ENCODE measurements at places on chromosomes 13 and 19. TPM values are rescaled to one million over a fixed set of nuclear protein-coding genes. Genes with fewer than 3 reads are reported as not detected.

- no peak for DNase-seq
- peaks cover 5% of the 10 kb centered on the region for H3K27me3 ChIP-seq
- no peak overlapping the region for H3K27ac ChIP-seq
- H3K36me3 ChIP-seq: no peaks in the 10 kb centered on the region
These were observed 7.4 kb upstream of the RXFP2 start for GRCh38 chr13:31731921-31732320.

GRCh38 chr19:8334458-8335342 is 8.4 kb downstream of the KANK3 start:
- peak overlapping the region; percentile 40 for H3K4me3 ChIP-seq
- no peaks in the 10 kb centered on the region for H3K36me3 ChIP-seq
- no peak overlapping the region for H3K27ac ChIP-seq
- DNase-seq: peak; percentile 74
- H3K4me1 ChIP-seq: no peaks in the 10 kb centered on the region

The GPR12 gene
- not detected for total RNA-seq

The SLC10A2 gene
- not detected for total RNA-seq

DNA sequence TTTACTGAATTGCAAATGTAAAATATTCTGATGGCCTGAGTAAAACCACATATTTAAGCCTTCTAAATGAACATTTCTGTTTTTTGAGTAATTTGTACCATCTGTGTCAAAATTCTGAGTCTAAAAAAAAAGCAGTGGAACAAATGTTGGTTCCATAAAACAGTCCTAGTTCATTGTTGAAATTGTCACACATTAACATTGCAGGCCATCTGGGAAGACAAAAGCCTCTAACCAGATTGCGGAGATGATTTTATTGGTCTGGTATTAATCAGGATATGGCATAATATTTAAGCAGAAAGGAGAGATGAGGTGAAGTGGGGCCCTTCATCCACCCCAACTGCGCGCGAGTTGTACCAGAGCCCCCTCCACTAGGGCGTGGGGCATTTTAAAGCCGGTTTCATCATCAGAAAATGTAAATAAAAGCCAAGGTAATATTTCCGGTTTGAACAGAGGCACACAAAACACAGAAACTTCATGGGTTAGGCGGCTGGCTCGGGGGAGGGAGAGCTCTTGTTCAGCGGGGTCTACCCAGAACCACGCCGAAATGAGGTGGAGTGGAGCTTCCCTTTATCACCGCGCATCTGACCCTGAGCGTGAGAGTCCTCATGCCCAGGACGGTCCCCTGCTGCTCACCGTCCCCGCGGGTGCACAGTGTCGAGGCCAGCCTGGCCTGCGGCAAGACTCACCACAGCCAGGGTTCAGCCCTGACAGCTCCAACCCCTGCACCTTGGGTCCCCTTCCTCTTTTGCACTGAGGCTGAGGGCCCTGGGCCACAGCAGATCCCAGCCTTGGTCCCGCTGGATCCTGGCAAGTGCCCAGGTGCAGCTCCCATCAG is 169.2 kb downstream of the URI1 start:
- H3K27ac ChIP-seq: no peak overlapping the region
- no peak overlapping the region for H3K4me3 ChIP-seq
- H3K27me3 ChIP-seq: no peaks in the 10 kb centered on the region
- no peak for DNase-seq
- H3K36me3 ChIP-seq: no peaks in the 10 kb centered on the region

DNA sequence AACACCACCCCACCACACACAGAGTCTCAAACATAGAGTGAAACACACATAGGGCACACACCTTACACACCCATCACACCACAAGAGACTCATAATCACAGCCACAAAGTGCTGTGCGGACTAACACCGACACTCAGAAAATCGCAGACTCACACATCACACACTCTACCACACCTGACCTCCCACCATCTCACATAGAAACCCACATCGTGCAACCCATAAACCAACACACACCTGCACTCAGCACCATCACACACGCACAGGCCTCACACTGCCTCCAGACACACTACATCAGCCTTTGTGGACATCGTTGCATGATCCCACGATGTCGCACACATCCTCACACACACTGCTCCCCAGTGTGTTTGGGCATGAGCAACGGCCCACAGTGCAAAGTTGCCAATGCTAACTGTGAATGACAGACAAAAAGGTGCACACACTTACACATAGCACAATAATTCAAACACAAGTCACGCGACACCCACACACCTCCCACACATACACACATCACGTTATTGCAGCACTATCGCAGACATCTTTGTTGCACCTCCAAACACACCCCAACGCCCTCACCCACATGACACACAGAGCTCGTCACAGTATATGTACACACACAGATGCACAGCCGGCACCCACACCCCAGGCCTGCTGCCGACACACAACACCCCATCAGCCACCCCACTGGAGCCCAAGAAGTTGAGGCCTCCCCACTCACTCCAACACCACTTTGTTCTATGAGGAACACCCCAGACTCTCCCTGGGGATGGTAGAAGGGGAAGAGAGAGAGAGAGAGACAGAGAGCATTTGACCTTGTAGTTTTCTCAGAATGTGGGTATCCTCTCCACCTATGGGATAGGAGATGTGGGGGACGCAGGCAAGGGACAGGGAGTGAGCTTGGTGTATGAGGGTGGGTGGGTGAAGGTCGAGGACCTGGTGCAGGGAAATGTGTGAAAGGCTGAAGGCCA is 1.2 kb upstream of the ATP1A3 start:
- DNase-seq: no peak
- no peaks in the 10 kb centered on the region for H3K4me1 ChIP-seq
- no peaks in the 10 kb centered on the region for H3K36me3 ChIP-seq
- H3K27me3 ChIP-seq: peaks cover 74% of the 10 kb centered on the region
- H3K27ac ChIP-seq: no peak overlapping the region

DNA sequence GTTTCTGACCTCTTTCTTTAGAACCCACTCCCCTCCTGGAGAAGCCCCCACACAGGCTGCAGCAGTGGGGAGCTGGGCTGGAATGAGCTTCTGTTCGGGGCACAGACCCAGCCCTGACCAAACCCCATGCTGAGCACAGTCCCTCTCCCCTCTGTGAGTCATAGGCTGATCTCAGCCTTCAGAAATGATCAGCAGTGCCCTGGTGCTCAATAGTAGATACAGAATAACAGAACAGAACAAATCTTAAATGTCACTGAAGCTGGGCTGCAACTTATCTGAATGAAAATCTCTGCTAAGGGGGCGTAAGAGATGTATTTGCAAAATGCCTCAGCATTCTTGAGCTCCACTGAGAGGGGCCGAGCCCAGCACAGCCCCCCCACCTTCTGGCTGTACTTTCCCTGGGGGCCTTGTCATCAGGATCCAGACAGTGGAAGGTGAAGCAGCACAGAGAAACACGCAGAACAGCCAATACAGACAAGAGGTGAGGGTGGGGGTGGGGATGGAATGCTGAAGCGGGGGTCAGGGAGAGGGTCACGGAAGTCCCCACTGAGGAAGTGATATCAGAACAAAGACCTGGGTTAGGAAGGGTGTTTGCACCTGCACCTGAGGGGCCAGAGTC is 9.9 kb downstream of the ZNF665 start:
- peak overlapping the region; percentile 63 for H3K27ac ChIP-seq
- H3K4me1 ChIP-seq: peaks cover 10% of the 10 kb centered on the region
- H3K4me3 ChIP-seq: no peak overlapping the region
- H3K36me3 ChIP-seq: peaks cover 13% of the 10 kb centered on the region
- no peaks in the 10 kb centered on the region for H3K27me3 ChIP-seq

DNA sequence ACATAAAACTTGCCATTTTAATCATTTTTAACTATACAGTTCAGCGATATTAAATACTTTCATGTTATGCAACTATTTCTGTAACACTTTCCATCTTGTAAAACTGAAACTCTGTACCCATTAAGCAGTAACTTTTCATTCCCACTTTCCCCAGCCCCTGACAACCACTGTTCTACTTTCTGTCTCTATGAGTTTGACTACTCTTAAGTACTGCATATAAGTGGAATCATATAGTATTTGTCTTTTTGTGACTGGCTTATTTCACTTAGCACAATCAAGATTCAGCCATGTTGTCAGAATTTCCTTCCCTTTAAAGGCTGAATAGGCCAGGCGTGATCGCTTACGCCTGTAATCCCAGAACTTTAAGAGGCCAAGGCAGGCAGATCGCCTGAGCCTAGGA is 56.2 kb downstream of the ARHGAP35 start:
- no peak overlapping the region for H3K27ac ChIP-seq
- H3K4me1 ChIP-seq: peaks cover 14% of the 10 kb centered on the region
- no peaks in the 10 kb centered on the region for H3K27me3 ChIP-seq
- H3K4me3 ChIP-seq: no peak overlapping the region

DNA sequence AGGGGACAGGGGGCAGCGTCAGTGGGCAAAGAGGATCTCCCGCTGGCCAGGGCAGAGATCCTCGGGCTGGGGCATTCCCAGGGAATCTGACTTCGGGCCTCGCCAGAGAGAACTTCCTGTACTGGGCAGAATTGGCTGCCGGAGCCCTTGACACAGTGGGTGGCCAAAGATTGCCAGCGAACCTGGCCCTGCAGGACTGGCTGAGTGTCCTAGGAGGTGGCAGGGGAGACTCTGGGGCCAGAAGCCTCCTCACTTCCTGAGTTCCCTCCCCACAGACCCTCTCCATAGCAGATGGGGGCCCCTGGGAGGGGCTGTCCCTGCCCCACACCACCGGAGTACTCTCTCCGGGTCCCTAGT is 19.3 kb downstream of the DPP9 start:
- peaks cover 57% of the 10 kb centered on the region for H3K36me3 ChIP-seq
- H3K4me3 ChIP-seq: no peak overlapping the region
- no peak for DNase-seq
- peaks cover 3% of the 10 kb centered on the region for H3K4me1 ChIP-seq
- H3K27me3 ChIP-seq: no peaks in the 10 kb centered on the region

GRCh38 chr13:110850840-110851239 is 64.0 kb downstream of the ANKRD10 start:
- H3K36me3 ChIP-seq: no peaks in the 10 kb centered on the region
- no peak overlapping the region for H3K27ac ChIP-seq
- peaks cover 42% of the 10 kb centered on the region for H3K27me3 ChIP-seq
- H3K4me3 ChIP-seq: no peak overlapping the region
- H3K4me1 ChIP-seq: no peaks in the 10 kb centered on the region

- DNase-seq: peak; percentile 67
- H3K4me1 ChIP-seq: peaks cover 6% of the 10 kb centered on the region
- H3K27ac ChIP-seq: peak overlapping the region; percentile 44
- no peaks in the 10 kb centered on the region for H3K27me3 ChIP-seq
These were observed 102.7 kb upstream of the POSTN start for GRCh38 chr13:37701306-37701705.

DNA sequence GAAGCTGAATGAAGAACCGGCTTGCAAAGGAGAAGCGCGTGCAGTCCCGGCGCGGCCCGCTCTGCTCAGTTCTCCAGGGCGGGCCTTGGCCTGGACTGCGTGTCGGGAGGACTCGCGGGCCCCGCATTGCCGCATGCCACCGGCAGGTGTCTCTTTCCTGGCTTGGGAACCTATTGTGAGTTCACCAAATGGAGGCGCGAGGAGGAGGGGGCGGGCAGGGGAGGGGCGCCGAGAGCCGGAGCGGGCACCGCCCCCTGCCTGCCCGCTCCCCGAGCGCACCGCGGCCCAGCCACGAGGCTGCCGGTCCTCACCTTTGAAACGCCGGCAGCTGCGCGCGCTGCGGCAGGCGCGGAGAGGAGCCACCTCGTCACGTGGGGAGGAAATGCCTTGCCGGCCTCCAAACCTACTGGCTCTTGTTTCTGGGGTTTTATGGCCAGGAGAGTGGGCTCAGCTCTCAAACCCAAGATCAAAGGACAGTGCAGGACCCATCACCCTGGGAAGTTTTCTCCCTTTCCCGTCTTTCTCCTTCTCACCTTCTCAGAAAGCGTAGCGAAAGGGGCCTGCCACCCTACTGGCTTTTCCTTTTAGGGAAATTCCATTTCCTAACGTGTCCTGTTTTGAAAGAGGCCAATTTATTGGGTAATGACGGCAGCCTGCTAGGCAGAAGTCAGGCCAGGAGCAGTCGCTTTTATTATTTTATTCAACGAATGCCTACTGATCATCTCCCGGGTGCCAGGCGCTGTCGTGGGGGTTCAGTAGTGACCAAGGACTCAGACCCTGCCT is 13.8 kb upstream of the UBE2L5 start:
- H3K27me3 ChIP-seq: no peaks in the 10 kb centered on the region
- DNase-seq: peak; percentile 79
- H3K4me1 ChIP-seq: peaks cover 2% of the 10 kb centered on the region
- peak overlapping the region; percentile 27 for H3K4me3 ChIP-seq

- DNase-seq: peak; percentile 92
- H3K27me3 ChIP-seq: no peaks in the 10 kb centered on the region
- H3K4me3 ChIP-seq: peak within 1 kb of the TSS; percentile 98
- H3K36me3 ChIP-seq: peaks cover 15% of the 10 kb centered on the region
- no peaks in the 10 kb centered on the region for H3K4me1 ChIP-seq
- peak within 1 kb of the TSS; percentile 97 for H3K27ac ChIP-seq
These were observed at the start of gene ZNF506 for GRCh38 chr19:19821366-19821951. ZNF506 (minus strand) TSS chr19:19821750; CDS start chr19:19821603, 147 bp downstream.
